ENCODE measurements at places on chromosomes 2 and 18.
A peak's percentile ranks its signal among the peaks of the same experiment; 100 is the strongest.

DNA sequence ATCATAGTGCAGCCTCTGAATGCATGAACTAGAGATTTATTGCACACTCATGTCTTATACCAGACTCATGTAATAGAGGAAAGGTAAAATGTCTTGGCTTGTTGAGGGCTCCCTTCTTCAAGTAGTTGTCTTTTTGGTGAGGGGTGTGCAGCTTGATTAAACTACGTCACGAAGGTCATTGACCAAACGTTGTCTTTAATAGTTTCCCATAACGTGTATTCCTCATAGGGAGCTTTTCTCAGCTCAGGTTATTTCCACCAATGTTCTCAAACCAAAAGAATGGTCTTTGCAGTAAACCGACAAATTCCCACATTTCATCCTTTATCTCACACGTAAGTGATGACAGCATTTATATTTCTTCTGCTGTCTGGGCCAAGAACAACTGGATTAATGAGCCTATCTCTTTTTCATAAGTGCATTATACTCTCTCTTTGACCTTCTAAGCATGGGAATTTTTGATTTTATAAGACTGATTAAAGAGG is 547.7 kb upstream of the ZEB2 start:
- DNase-seq: no peak

DNA sequence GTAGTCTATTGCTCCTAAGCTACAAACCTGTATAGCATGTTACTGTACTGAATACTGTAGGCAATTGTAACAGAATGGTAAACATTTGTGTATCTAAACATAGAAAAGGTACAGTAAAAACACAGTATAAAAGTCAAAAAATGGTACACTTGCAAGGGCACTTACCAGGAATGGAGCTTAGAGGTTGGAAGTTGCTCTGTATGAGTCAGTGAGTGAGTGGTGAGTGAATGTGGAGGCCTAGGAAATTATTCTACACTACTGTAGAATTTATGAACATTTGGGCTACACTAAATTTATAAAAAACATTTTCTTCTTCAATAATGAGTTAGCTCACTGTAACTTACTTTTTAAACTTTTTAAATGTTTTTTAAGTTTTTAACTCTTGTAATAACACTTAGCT is 19.0 kb downstream of the NABP1 start:
- no peak for DNase-seq

DNA sequence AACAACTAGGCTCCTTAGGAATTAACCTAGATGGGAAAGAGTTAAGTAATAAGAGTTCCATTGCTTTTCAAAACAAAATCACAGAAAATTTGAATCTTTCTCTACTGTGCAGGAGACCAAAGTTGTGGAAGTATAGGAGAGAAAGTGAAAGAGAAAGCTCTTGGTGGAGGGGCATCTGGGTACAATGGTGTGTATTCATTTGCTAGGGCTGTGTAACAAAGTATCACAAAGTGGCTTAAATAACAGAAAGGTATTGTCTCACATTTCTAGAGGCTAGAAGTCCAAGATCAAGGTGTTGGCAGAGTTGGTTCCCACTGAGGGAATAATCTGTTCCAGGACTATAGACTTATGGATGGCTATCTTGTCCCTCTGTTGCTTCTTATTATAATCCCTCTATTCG is 50.5 kb upstream of the GORASP2 start:
- DNase-seq: no peak

GRCh38 chr2:79189465-79189864 is 29.9 kb upstream of the REG3A start:
- peak; percentile 19 for DNase-seq

- DNase-seq: no peak
Observed at GRCh38 chr2:201628545-201628944, 14.8 kb downstream of the TMEM237 start.

- no peak for DNase-seq
Observed at GRCh38 chr2:134070281-134070741, 183.6 kb upstream of the MGAT5 start.

GRCh38 chr18:55422456-55423180 is 165.4 kb downstream of the TCF4 start:
- DNase-seq: no peak

DNA sequence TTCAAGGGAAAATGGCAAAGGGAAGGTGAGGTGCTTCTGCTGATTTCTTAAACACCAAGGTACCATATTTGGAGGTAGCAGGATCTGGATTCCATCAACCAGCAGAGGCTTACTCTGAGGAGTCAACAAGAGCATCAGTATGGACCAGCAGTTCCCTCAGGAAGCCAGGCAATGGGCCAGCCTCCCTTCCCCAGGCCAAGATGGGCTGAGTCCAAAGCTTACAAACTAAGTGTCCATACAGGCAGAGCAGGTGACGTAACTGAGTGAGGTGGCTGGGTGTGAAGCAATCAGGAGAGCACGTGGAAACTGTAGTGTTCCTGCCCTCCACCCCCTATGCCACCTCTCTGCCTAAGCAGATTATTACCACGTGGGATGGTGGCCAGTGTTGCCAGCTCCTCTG is 134.2 kb upstream of the HNRNPA3 start:
- DNase-seq: peak; percentile 27

- no peak for DNase-seq
Observed at GRCh38 chr2:182080493-182080892, 94.8 kb downstream of the PPP1R1C start.

GRCh38 chr18:33710269-33710668 is 132.2 kb downstream of the ASXL3 start:
- no peak for DNase-seq

DNA sequence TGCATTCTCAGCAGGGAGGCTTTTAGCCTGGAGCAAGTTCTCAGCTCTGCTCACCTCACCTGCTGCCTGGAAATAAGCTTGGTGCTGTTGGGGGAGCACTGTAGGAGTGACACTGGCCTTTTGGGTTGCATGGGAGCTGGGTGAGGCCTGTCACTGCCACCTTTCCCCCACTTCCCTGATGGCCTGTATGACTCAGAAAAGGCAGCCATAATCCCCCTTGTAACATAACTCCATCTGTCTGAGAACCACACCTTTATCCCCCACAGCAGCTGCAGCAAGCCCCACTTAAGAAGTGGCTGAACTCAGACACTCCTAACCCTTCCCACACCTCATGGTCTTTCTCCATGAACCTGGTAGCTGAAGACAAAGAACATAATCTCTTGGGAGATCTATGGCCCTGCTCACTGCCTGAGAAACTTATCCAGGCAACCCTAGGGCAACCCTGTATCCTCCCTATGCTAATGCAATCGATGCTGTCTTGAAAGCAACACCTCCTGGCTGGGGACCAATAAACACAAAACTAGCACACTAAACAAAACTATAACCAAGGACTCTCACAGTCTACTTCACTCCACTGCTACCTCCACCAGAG is 258.9 kb upstream of the OSR1 start:
- DNase-seq: no peak

GRCh38 chr2:46239175-46239846 is 57.9 kb upstream of the EPAS1 start:
- no peak for DNase-seq

GRCh38 chr18:25313268-25313667 is 38.7 kb downstream of the ZNF521 start:
- no peak for DNase-seq

DNA sequence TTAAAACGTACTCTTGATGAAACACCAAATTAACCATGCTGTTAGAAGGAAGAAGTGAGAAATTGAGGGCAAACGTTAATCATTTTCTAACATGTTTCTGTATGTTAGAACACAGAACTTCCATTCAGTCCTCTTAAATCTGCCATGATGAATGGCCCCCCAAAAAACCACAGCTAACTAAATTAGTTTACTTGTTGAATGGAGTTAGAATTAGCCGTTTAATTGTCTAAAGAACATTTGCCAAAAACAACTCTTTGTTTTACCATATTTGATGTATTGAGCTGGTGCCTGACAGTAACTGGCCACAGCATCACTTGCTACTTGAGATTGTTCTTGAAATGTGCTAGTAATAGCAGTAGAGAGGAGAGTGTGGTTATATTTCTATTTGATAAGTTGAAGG is 12.7 kb downstream of the CCNYL1 start:
- no peak for DNase-seq

DNA sequence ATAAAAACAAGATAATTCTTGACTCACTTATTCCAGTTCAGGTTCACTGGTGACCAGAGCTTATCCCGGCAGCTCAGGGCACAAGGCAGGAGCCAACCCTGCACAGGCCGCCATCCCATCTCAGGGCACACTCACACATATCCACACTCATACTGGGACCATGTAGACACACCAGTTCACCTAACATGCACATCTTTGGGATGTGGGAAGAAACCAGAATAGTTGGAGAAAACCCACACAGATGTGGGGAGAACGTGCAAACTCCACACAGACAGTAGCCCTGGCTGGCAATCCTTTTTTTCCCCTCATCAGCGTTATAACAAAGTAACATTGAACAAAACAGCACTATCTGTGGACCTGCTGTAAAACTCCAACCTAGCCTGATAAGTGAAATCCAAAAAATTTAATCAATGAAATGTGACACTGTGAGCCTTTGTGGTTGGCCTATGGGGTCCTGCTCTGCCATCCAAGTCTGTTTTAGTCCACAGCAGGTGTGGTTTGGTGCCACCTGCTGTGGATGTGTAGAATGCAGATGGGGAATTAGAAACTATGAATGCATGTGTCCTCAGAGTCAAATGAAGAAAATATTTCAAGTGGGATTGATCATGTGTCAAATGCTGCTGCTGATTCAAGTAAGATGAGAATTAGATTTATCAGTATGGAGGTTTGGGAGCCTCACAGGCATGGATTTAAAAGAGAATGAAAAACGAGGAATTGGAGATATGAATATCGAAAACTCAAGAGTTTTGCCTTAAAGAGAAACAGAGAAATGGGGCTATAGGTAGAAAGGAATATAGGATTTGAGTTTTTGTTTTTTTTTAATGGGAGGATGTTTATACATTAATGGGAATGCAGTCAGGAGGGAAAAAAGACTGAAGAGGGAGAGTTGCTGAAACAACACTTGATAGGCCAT is 47.0 kb downstream of the UGP2 start:
- peak; percentile 67 for DNase-seq

- no peak for DNase-seq
Observed at GRCh38 chr2:38433607-38433975, 56.5 kb upstream of the ATL2 start.

DNA sequence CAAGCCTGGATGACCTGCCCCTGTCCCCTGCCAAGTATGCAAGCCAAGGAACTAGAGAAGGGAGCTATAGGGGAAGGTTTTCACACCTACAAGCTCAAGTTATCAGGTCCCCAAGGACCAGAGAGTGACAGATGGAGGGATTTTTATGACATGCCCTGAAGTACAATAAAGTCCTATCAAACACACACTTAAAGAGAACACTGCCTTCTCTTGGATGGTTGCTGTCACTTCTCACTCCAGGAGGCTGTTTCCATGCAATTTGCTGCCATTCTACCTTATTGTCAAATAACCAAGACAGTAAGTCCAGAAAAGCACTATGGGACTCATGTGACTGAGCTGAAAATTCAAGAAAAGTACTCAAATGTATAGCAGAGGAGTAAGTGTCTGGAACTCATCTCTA is 76.6 kb upstream of the DDX18 start:
- no peak for DNase-seq

DNA sequence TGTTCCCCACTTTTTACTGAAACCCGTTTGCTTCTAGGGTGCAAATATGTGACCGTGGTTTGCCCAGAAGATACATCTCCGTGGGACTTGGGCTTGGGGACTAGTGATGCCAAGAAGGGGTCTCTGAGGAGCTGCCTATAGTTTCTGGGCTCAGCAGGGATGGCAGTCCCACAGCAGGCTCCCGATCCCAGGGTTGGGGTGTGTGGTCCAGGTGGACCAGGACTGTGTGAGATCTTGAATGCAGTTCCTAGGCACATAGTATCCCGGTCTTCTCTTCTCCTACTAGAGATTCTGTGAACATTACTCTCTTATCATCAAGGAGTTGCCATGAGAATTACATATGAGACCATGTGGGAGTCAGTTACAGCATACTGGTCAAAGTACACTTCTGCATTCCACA is 435.8 kb upstream of the SPRED2 start:
- no peak for DNase-seq

DNA sequence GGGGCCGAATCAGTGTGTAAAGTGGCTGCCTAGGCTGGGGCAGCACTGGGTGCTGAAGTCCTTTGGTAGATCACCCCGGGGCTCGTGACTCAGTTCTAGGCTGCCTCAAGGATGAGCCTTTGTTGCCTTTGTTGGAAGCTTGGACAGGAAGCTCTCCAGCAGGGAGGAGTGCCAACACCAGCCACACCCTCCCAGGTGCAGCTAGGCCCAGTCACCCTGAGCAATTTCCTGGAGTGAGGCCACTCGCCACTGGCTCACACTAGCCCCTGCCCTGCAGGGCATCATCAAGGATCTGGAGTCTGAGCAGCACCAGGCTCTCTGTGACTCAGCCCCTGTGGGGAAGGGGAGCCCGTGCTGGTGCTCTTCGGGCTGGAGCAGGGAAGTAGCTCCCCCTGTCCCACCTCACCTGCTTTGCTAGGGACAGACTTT is 6.7 kb upstream of the SDC1 start:
- peak; percentile 30 for DNase-seq

GRCh38 chr18:39699340-39699964 is 2133.9 kb upstream of the CELF4 start:
- no peak for DNase-seq

- no peak for DNase-seq
Observed at GRCh38 chr18:56306797-56307196, 331.6 kb downstream of the TXNL1 start.

DNA sequence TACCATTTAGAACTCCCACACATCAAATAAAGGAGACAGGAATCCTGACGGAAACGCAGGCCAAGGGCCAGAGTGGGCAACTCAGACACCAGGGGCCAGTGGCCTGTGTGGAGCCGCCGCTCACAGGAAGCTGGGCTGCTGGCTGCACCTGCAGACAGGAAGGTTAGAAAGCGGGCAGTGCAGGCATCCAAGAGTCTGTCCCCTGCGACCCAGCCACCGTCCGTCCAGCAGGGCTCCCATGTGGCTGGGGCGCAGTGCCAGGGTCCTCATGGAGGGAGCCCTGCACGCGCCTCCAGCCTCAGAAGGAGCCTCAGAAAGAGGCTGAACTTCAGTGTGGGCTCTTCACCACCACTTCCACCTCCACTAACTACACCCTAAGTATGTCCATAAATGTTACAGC is 2.5 kb upstream of the ANO7 start:
- no peak for DNase-seq

GRCh38 chr2:10469955-10470608 is 22.0 kb upstream of the ODC1 start:
- DNase-seq: no peak

DNA sequence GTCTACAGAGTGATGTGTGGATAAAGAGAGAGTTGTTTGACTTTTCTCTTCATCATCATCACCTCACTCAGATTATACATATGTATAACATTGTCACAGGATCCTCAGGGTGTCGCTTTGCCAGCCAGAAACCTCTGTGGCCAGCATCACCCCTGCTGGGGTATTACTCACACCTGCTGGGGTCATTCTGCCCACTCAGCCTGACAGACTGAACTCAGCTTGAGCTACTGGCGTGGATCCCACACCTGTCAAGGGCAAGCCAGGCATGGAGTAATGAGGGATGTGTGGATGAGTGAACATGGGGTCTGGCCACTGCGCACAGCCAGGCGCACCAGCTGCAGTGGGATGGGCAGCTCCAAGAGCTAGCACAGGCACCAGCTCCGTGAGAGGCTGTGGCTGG is 870.6 kb downstream of the CBLN2 start:
- no peak for DNase-seq

GRCh38 chr18:51711298-51711889 is 513.9 kb upstream of the MEX3C start:
- DNase-seq: no peak

- no peak for DNase-seq
Observed at GRCh38 chr2:207494137-207494536, 35.6 kb upstream of the CREB1 start.
